ENCODE measurements at places on chromosomes 1 and 21.

GRCh38 chr1:84913555-84913892 lies 20.5 kb upstream of the LPAR3 start:
- no peak for DNase-seq

DNA sequence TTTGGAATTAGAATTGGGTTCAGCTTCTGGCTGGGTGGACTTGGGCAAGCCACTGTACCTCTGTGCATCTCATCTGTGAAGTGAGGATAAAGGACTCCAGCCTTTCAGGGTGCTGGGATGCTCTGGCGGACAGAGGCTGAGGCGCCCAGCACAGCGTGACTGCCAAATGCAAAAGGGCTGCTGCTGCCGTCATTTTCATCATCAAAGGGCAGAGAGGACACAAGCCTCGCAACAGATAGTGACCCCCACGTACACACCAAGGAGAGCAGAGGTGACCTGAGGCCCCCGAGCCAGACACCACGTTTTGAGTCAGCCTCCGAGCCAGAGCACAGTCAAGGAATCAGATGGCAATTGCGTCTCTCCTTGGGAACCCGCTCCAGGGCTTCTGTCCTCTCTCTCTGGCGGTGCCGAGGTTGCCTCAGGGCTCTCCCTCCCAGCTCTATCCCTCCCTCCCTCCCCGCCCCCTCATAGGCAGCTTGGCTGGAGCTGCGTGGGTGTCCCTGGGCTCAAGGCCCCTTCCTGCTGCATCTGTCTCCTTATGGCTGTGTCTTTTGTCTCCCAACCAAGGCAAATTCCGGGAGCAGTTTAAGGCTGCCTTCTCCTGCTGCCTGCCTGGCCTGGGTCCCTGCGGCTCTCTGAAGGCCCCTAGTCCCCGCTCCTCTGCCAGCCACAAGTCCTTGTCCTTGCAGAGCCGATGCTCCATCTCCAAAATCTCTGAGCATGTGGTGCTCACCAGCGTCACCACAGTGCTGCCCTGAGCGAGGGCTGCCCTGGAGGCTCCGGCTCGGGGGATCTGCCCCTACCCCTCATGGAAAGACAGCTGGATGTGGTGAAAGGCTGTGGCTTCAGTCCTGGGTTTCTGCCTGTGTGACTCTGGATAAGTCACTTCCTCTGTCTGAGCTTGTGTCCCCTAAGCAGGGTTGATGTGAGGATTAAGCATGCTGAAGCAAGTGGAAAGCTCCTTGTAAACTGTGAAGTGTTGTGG lies 9.0 kb downstream of the HCRTR1 start:
- no peak for DNase-seq

GRCh38 chr1:14824314-14824915 lies 225.9 kb downstream of the KAZN start:
- DNase-seq = no peak

- no peak for DNase-seq
Observed at GRCh38 chr21:31283025-31283424, 61.0 kb downstream of the TIAM1 start.

- DNase-seq = no peak
Observed at GRCh38 chr1:203069030-203069747, 16.6 kb downstream of the MYOG start.

GRCh38 chr1:27001570-27002360 lies 8.3 kb downstream of the TRNP1 start:
- DNase-seq = no peak

DNA sequence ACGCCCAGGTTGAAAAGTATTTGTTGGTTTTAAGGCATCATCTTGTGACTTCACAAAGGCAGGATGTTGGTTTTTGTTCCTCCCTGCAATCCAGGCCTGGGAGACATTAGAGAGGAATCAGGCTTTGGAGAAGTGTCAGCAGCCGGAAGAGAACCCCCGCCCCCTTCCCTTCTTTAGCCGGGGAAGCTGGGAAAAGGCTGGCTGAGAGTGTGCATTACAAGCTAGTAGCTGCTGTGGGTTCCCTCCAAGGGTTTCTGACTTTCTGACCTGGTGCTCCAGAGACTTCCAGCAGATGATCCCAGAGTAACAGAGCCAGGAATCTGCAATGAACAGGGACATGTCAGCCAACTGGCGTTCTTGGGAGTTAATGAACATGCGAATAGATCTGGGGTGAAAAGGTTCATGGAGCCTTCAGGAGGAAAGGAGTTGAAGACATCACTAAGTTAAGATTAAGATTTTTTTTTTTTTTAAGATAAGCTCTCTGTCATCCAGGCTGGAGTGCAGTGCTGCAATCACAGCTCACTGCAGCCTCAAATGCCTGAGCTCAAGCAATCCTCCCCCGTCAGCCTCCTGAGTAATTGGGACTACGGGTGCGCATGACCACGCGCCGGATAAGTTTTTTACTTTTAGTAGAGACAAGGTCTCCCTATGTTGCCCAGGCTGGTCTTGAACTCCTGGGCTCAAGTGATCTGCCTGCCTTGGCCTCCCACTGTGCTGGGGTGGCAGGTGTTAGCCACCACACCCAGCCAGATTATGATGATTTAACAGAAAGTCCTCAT lies 7.5 kb downstream of the DISP3 start:
- no peak for DNase-seq

GRCh38 chr1:61436491-61437120 lies 288.3 kb downstream of the TM2D1 start:
- no peak for DNase-seq

- no peak for DNase-seq
Observed at GRCh38 chr1:61670016-61670415, 54.9 kb downstream of the TM2D1 start.

- DNase-seq = no peak
Observed at GRCh38 chr1:17403081-17403480, 31.1 kb downstream of the PADI6 start.

GRCh38 chr1:16324456-16324890 lies 27.8 kb downstream of the FBXO42 start:
- no peak for DNase-seq

GRCh38 chr1:24070821-24071393 lies 41.0 kb downstream of the MYOM3 start:
- DNase-seq = peak; percentile 34

DNA sequence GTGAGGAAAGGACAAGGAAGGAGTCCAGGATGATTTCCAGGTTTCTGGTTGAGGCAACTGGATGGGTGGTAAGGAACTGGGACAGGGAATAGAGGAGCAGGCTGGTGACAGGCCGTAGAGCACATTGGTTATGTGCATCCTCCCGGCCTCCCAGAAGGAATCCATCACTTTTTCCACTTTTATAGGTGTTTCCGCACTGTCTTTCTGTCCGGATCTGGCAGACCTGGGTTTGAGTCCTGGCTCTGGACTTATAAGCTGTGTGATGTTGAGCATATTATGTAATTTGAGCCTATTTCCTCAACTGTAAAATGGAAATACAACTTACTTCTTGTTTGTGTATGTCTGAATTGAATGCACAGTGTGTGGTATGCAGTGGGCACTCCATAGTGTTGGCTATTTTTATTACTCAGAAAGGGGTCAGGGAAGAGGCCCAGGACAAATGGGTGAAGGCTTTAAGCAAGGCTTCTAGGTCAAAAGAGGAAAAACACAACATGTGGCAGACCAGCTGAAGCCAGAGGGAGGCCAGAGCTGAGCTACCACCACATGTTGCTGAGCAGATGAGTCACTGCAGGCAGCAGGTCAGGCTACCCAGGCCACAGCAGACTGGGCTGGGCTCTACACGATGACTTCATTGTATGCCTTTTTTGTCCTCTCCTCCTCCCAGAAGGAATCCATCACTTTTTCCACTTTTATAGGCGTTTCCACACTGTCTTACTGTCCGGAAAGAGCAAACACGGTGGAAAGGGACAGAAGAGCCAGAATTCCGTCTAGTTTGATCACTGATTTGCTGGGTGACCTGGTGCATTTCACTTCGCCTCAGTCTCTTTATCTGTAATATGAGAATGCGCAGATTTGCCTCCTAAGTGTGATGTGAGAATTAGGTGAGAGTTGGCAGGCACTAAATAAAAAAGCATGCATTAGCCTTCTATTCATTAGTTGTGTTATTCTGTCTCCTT lies 791 bp upstream of the MAST2 start:
- no peak for DNase-seq

DNA sequence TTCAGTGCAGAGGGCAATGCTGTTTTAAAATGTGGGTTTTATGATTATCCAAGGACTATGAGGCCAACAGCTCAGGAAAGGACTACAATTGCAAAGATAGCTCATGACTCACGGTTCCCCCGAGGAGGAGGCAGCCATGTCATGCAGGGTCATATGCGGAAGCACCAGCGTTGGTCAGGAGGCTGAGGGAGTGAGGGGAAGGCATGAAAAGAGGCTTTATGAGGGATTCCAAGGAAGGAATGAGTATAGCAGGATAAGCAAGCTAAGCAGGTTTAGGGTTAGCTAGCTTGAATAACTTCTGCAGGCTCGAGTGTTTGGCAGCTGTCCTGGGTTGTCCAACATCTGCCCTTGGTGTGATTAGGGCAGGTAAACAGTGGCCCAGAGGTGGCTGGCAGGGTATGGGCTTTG lies 495.1 kb downstream of the SETD4 start:
- DNase-seq = no peak

DNA sequence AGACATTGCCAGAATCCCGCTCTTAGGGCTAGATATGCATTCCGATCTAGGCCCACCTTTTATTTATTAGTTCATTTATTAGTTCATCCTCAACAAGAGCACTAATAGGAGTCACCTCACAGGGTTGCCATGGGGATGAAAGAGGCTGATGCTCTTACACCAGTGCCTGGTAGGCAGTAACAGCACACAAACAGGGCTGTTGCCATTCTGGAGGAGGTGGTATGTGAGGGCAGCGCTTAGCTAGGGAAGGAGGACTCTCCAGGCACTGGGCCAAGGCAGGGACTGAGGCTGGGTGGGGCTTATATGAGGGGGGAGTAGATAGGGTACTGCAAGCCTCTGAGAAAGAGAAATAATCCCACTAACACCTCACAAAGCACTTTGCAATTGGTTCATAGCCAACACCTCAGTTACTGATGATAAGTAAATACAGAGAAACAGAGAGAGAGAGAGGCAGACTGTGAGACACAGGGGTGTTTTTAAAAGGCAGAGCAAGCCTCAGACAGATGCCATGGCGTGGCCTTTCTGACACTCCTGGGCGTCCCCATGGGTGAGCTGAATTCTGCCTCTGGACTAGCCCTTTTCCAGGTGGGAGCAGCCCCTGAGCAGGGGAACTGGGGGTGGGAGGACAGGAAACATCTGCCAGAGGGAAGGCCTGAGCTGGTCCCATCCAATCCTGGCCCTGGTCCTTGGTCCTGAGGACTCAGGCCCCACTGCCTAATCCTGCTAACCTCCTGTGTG lies 5.9 kb downstream of the FCGR2A start:
- no peak for DNase-seq

GRCh38 chr21:33281096-33281652 lies 15.0 kb downstream of the IL10RB start:
- DNase-seq = no peak

- DNase-seq = no peak
Observed at GRCh38 chr1:232212253-232212652, 417.7 kb downstream of the SIPA1L2 start.

DNA sequence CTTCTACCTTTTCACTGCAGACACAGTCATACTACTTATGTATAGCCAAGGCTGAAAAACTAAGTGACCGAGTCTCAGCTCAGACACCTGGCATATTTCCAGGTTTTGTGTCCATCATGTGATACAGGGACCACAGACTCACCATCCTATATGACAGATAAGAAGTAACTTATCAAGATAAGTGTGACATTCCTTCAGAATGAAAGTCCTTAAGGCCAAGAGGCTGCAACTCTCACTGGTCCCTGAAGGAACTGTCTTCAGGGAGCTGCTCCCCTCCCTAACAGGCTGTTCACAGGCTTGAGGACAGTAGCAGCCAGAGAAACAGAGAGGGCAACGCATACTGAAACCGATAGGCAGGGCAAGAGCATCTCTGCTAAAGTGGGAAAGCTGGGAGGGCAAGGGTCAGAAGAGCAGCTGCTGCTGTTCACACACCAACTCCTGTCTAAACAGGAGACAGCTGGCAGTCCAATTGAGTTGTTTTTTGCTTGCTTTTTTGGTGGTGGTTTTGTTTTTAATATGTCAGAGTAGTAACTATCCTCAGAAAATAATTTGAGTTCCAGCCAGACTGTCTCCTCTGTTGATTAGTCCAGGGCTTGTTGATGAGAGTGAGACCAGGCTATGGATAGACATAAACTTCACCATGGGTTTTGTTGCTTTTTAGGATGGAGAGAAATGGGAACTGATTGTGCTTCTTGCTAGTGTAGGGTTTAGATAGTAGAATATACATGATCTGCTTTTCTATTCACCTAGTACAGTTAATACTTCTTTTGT lies 67.7 kb downstream of the MACF1 start:
- no peak for DNase-seq

GRCh38 chr1:240591078-240591477 lies 20.9 kb downstream of the GREM2 start:
- DNase-seq = no peak

GRCh38 chr21:16388911-16389560 lies 659.3 kb downstream of the USP25 start:
- DNase-seq = no peak

- DNase-seq = no peak
Observed at GRCh38 chr1:10888291-10888690, 91.8 kb upstream of the CASZ1 start.

DNA sequence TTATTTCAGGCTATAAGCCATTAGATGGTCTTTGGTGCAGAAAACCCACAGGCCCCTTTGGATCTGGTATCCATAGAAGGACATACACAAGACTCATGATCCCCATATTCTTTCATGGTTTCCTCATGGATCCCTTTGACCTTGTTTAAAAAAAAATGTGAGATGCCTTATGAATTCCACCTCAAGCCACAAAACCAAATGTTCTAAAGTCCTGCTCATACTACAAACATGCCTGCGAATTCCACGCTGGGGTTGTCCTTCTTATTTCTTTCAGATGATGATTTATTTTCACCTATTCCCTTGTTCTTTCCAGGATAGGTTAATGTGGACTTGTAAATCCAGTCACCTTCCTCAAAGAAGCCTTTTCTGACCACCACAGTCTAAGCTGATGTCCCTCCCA lies 256.9 kb upstream of the DPYD start:
- no peak for DNase-seq

DNA sequence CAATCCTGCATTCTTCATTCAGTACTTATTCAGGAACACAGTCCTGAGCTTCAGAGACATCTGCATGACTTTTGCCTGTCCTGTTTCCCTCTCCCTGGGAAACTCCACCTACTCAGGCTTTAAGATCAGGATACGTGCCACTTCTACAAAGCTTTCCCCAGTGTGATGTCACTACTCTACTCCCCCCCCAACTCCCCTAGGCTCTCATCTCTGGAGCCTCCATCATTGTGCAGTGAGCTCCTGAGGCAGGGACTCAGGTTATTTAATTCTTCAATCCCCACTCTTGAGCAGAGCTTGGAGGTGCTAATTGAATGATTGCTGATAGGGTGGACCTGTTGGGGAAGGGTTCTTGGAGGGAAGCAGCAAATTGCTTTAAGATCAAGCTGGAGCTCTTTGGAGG lies 1.2 kb downstream of the NT5C1A start:
- DNase-seq = no peak

- no peak for DNase-seq
Observed at GRCh38 chr1:205263580-205264190, 35.9 kb downstream of the TMCC2 start.

- peak; percentile 39 for DNase-seq
Observed at GRCh38 chr21:29299046-29299915, 559 bp downstream of the BACH1 start.

GRCh38 chr1:223156343-223156742 lies 13.3 kb upstream of the TLR5 start:
- DNase-seq = no peak
